ENCODE measurements at places on chromosomes 3 and 15.
A peak's percentile ranks its signal among the peaks of the same experiment; 100 is the strongest.

DNA sequence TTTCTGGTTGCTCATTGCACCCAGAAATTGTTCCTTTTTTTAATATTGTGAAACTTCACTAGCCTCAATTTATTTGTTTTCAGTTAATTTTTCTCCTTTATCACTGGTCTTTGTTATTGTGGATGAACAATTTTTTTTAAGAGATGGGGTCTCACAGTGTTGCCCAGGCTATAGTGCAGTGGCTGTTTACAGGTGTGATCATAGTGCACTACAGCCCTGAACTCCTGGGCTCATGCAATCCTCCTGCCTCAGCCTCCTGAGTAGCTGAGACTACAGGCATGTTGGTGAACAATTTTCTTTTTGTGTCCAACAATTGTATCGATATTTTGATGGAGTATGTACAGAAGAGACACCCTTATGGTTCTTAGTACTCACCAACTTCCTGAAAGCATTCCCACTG is 26.3 kb downstream of the BLM start:
- no peaks in the 10 kb centered on the region for H3K36me3 ChIP-seq
- no peaks in the 10 kb centered on the region for H3K27me3 ChIP-seq
- no peak for DNase-seq
- no peaks in the 10 kb centered on the region for H3K4me1 ChIP-seq
- H3K27ac ChIP-seq, result no peak overlapping the region
- no peak overlapping the region for H3K4me3 ChIP-seq

DNA sequence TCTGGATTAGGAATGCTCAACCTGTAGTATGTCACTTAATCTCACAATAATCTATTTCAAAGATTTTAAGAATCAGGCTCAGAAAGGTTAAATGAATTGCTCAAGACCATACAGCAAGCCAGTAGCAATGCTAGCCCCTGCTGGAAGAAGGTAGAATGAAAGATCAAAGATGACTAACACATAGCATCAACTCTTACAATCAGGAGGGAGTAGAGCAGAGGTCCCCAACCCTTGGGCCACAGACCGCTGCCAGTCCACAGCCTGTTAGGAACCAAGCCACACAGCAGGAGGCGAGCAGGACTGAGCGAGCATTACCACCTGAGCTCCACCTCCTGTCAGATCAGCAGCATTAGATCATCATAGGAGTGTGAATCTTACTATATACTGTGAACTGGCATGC is 15.5 kb upstream of the GATM start:
- no peak overlapping the region for H3K27ac ChIP-seq
- H3K27me3 ChIP-seq, result no peaks in the 10 kb centered on the region
- H3K4me1 ChIP-seq, result no peaks in the 10 kb centered on the region
- no peaks in the 10 kb centered on the region for H3K36me3 ChIP-seq

- H3K27ac ChIP-seq, result no peak overlapping the region
- no peaks in the 10 kb centered on the region for H3K27me3 ChIP-seq
- no peaks in the 10 kb centered on the region for H3K4me1 ChIP-seq
- no peak for DNase-seq
Observed at GRCh38 chr15:75508840-75509532, 57.5 kb upstream of the SIN3A start.

DNA sequence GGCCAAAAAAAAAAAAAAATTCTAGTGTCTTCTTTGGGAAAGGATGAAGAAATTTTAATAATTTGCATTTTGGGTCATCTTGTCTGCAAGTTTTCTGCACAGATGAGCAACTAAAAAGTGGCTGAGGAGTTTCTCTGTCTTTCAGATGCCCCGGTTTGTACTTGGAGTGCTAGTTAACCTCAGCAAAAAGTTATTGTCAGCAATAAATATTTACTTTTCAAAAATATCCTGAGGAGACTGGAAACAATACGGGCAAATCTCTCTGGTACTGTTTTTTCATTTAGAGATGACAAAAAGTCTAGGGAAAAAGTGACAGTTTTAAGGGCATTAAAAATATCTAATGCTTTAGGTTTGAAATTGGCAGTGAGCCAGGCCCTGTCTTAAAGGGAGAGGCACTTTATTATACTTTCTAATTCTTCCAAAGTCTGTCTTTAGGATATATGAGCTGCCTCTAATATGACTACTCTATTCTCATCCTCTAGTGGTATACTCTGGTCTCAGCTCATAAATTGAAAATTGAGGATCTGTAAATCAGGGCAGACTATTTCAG is 436.0 kb upstream of the NR2F2 start:
- H3K4me3 ChIP-seq, result no peak overlapping the region
- H3K36me3 ChIP-seq, result no peaks in the 10 kb centered on the region
- H3K27me3 ChIP-seq, result no peaks in the 10 kb centered on the region
- no peak overlapping the region for H3K27ac ChIP-seq
- no peaks in the 10 kb centered on the region for H3K4me1 ChIP-seq

DNA sequence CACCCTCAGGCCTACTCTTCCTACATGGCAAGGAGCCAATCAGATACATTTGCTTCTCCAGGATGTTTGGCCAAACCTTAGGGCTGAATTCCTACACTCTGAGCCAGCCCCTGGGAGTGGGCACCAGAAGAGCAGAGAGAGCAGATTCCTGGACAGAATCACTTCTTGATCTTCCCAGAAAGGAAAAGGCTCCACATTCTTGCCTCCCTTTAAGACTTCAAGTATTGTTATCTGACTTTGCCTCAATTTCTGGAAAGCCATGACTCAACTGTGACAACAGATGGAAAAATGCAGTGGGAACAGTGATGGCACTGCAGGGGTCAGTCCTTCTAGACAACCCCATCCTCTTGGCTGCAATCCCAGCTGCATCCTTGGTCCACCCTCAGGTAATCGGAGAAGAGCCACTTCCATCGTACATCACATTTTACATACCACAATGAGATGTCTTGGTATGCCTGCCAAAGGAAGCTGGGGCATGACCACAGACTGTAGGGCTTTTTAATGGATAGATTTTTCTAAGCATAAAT is 21.0 kb downstream of the SLCO2A1 start:
- no peak overlapping the region for H3K4me3 ChIP-seq
- H3K4me1 ChIP-seq, result no peaks in the 10 kb centered on the region
- H3K27me3 ChIP-seq, result no peaks in the 10 kb centered on the region
- H3K27ac ChIP-seq, result no peak overlapping the region
- DNase-seq, result no peak

DNA sequence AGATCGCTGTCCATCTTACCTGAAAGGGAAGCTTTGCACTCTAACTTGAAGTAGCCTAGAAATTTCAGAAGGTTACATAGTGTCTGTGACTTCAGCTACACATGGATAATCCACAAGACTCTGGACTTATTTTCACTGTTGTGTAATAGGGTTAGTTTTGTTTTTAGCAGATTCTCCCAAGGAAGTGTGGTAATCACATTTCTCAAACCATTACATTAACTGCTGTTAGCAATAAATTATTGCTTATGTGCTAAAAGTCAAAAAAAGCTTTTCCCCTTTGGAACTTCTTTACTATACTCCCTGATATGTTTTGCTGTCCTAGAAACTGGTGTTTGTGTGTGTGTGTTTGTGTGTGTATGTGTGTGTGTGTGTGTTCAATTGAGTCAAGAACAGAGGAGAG is 351.8 kb upstream of the TPRG1 start:
- H3K36me3 ChIP-seq, result no peaks in the 10 kb centered on the region
- peak overlapping the region; percentile 10 for H3K27ac ChIP-seq
- H3K4me3 ChIP-seq, result no peak overlapping the region

GRCh38 chr3:159711560-159712333 is 276.9 kb upstream of the IL12A start:
- no peaks in the 10 kb centered on the region for H3K27me3 ChIP-seq
- DNase-seq, result peak; percentile 32
- no peak overlapping the region for H3K4me3 ChIP-seq
- no peak overlapping the region for H3K27ac ChIP-seq

- DNase-seq, result no peak
- H3K27me3 ChIP-seq, result no peaks in the 10 kb centered on the region
- H3K4me1 ChIP-seq, result no peaks in the 10 kb centered on the region
- H3K4me3 ChIP-seq, result no peak overlapping the region
- no peaks in the 10 kb centered on the region for H3K36me3 ChIP-seq
Observed at GRCh38 chr3:39080026-39080425, 27.4 kb downstream of the GORASP1 start.
